Foreskin keratinocyte (primary cell): ENCODE measurements at places on chromosomes 4 and X. TPM values are rescaled to one million over a fixed set of nuclear protein-coding genes. Genes with fewer than 3 reads are reported as not detected.

DDX3X gene
- 30.0 and 36.8 TPM in 2 replicates for polyA plus RNA-seq

DIPK2B gene
- not detected in 2 replicates for polyA plus RNA-seq

TENM3 gene
- polyA plus RNA-seq = 2.4 and 2.7 TPM in 2 replicates

SSX3 gene
- not detected in 2 replicates for polyA plus RNA-seq

UGT2B11 gene
- polyA plus RNA-seq = not detected in 2 replicates

STATH gene
- polyA plus RNA-seq = not detected in 2 replicates

YIPF7 gene
- not detected in 2 replicates for polyA plus RNA-seq

NR3C2 gene
- 0.03 and 0.04 TPM in 2 replicates for polyA plus RNA-seq

SLC6A8 gene
- polyA plus RNA-seq = 34.2 and 34.8 TPM in 2 replicates
